ENCODE measurements at places on chromosomes 4 and X.

DNA sequence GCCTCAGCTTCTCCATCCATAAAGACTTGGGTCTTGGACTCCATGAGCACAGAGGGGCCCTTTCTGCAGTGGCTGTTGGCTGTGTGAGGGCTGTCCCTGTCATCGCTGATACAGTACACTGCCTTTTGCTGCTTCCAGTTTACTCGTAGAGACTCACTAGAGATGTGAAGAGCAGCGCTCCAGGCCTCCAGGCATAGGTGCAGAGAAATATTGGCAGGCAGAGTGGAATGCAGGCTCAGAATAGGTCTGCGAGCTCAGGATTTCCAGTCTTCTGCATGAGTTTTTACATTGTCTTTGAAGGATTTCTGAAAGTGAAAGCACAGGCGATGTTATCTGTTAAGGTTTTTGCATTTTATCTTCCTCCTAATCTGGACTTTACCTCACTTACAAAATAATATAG lies 97.4 kb downstream of the AASDH start:
- DNase-seq: no peak

DNA sequence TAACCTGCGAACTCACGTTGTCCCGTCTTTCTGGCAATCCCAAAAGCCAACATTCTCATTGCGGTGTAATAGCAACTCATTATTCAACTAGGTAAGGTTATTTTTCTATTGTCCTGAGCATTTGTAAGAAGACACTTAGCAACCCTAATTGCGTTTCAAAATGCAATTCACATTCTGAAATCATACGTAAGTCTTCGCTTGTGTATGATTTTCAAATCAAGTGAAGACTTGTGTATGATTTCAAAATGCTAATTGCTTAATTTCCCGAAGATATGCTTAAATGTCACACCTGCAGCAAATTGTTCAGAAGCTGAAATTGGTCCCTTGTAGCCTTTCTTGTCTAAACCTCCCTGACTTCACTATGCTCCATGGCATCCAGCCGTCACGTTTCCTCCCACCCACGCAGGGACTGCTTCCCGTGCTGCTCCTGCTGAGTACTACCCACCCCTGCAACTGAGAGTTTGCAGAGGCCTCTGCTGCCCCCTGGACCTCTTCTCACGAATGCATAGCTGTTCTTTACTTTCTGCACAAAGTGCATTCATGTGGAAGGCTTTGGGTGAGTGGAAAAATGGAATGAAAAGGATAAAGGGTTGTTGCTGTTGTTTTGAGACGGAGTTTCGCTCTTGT lies 40.8 kb upstream of the CLDN24 start:
- no peak for DNase-seq

DNA sequence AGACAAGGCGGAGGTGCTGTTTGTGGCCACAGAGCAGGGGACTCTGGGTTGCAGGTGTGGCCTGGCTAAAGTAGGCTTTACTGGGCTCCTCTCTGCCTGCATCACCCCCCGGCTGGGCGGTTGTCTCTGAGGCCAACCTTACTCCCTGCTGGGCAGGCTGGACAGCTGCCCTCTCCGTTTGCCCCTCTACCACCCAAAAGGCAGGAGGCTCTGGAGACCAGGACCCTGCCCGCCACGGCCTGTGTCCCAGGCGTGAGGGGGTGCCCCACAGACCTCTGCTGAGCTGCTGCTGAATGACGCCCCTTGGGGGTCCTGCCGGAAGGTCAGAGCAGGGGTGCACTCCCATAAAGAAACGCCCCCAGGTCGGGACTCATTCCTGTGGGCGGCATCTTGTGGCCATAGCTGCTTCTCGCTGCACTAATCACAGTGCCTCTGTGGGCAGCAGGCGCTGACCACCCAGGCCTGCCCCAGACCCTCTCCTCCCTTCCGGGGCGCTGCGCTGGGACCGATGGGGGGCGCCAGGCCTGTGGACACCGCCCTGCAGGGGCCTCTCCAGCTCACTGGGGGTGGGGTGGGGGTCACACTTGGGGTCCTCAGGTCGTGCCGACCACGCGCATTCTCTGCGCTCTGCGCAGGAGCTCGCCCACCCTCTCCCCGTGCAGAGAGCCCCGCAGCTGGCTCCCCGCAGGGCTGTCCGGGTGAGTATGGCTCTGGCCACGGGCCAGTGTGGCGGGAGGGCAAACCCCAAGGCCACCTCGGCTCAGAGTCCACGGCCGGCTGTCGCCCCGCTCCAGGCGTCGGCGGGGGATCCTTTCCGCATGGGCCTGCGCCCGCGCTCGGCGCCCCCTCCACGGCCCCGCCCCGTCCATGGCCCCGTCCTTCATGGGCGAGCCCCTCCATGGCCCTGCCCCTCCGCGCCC lies 920 bp downstream of the HTT-AS start:
- DNase-seq: no peak

DNA sequence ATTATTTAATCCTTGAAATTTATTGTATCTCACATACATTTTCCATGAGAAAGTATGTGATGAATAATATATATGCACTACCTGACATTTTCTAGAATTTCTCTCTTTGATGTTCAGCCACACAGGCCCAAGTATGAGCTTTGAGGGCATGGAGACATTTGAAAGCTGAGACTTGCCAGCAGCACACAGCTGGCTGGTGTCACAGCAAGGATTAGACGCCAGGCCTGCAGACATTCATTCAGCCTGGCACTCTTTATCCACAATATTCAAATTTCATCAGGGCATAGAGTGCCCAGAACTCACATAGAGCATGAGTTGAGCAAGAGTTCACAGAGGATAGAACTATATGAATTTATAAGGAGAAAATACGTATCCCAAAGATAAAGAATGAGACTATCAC lies 74.0 kb downstream of the GRIA2 start:
- no peak for DNase-seq

DNA sequence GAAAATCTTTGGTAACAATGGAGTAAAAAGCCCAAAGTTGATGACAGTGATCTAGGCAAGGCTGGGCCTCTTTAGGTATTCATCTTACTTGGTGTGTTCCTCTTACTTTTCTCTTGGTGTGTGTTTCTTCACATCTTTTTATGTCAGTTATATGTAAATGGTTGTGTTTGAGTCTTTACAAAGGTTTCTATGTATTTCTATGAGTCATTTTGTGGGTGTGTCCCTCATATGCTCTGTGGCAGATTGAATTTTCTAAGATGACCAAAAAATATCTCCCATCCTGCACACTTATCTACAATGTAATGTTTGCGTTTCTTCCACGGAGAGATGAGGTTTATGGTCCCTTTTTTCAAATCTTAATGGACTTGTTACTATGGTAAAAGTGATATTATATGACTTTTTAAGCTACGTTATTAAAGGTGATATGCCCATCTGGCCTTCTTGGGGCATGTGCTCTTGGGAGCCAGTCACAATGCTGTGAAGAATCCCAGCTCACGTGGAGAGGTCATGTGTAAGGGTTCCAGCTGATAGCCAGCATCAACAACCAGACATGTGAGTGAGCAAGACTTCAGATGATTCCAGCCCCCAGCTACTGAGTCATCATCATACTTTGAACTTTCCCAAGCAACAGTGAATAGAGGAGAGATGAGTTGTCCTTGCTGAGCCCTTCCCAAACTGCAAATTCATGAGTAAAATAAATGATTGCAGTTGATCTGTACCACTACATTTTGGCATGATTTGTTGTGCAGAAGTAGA lies 126.9 kb downstream of the CBLL2 start:
- no peak for DNase-seq

DNA sequence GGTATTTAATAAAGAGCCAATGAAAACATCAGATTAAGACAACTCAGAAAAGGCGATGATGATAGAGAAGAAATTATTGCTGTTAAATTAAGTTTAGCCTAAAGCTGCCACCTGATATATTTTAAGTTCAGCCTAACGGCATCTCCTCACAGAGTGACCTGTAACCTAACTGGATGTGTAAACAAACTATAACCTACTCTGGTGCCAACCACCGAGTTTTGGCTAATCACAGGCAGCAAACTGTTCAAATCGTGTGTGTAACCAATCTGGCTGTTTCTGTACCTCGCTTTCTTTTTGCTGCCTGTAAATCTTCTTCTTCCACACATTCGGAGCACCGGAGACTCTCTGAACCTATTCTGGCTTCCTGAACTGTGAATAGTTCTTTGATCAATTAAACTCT lies 37.8 kb upstream of the MED14 start:
- no peak for DNase-seq

DNA sequence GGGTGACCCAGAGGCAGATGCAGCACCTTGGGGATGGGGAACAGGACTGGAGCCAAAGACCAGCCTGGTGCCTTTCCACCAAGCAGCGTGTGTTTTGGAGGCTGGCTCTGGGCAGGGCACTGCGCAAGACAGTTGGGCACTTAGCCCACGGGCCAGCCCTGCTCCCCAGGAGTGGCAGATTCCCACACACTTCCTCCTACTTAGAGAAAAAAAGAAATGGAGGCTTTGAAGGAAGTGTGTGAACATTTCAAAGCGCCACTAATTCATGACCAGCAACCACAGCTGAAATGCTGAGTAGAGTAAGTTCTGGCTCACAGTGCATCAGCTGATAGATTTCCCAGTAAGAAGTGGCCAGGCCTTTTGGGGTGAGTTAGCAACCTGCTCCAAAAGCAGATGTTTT lies 54.9 kb upstream of the LGI2 start:
- no peak for DNase-seq

DNA sequence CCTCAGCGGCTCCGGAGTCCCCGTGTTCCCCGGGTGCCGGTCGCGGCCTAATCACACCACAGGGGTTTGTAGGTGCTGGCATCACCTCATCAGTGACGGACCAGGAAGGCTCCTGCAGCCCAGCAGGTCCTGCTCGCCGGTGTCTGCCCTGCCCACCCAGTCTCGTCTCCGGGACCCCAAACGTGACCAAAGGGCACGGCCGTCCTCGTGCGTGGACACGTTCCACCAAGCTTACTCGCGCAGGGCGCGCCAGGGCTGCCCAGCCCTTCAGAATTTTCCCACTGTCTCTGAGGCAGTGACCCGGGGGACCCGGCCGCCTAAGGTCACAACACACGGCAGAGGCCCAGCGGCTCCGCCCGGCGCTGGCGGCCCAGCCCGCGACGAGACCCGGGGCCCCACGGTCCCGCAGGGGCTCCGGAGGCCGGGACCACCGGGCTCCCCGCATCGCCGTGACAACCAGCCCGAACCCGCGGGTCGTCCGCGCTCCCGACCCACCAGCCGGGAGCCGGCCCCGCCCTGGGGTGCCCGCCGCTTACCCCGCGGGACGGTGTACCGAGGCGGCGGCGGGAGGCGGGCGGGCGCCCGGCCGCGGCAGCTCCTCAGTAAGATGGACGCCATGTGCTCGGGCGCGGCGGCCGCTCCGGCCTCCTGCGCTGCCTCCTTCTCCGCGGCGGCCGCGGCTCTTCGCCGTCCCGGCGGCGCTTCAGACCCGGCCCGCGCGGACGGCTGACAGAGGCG lies 454 bp downstream of the LETM1 start:
- no peak for DNase-seq

DNA sequence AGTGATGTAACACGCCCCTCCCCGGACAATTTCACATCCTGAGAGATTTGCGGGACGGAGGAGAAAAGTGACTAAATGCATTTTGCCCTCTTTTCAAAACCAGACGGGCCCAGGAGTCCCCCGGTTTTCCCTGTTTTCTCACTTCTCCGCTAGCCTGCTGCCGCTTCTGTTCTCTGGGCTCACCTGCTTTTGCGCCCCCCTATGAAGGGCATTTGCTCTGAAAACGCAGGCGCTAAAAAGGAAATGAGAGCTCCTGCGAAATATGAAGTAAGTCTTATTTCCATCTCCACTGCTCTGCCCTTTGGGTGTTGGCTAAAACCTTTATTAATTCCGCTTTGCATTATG lies 613 bp upstream of the TMEM47 start:
- no peak for DNase-seq

- no peak for DNase-seq
These were observed 18.0 kb downstream of the SPINK2 start for GRCh38 chr4:56803471-56803870.

DNA sequence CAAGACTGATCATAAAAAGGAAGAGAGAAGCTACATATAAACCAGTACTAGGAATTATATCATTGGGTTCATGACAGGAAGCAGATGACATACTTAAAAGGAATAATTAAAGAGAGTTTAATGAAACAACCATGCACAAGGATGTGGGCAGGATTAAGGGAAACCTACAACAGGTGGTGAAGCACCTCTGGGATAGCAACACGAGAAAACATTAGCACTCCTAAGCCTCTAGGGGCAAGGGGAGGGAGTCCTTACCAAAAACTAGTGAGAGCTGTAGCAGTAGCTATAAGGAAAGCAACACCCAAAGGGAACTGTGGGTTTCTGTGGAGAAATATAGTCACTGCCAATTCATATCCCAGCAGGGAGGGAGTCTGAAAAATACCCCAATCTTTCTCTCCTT lies 7.2 kb upstream of the THOC2 start:
- no peak for DNase-seq
